Stimulated activated CD4-positive, alpha-beta T cell treated with anti-CD3 and anti-CD28 coated beads, Interleukin-1b, Interleukin-23, amount 100 ng/mL, for 48 hours (primary cell): ENCODE measurements at places on chromosomes 5 and 9.

- no peak for DNase-seq
Measured at GRCh38 chr9:131788851-131789250, 49.0 kb upstream of the RAPGEF1 start.

- DNase-seq, result no peak
Measured at GRCh38 chr9:86700629-86701028, 246.7 kb downstream of the GAS1 start.

DNA sequence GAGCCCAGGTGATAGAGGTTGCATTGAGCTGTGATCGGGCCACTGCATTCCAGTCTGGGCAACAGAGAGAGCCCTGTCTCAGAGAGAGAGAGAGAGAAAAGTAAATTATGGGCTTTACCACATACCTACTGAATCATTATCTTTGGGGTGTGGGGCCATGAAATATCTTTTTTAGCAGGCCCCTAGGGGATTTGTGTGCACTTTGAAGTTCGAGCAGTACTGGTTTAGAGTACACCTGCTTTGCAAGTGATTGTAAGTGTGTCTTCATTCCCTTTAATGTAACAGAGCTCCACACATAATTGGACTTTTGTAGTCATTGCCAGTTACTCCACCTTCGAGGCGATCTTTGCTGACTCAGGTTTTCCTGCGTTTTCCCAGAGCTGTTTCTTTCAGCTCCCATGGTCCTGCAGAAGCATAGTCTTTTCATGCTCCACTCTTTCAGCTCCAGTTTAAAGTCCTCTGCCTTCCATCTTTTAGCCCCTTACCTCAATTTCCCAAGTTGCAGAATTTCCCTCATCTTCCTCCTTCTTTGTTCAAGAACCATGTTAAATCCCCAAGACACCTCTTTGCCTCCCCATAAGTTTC is 24.0 kb upstream of the FRMPD1 start:
- DNase-seq, result no peak

DNA sequence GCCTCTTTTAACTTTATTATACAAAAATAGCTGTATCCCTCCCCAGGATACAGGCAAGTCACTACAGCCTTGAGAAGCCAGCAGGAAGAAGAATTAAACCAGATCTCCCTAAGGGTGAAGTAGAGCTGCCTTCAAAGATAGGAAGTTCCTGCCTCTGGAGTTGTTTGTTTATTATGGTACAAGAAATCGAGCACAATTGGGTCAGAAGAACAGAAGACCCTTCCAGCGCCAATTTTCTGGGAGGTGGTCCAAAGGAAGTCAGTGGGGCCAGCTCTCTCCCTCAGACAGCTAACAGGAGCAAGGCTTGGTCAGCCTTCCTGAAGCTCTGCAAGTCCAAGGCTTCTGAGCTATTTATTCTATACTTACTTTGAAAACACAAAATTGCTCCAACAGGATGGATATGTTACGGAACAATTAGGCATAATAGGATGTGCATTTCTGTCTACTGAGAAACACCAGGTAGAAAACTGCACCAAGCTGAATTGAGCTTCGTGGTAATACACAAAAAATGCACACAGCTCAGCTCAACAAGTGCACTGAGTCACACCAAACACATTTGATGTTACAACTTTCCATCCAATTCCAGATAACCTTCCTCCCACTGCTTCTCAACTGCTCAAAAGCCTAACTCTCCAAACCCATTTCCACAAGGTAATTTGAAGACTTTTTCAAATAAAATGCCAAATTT is 16.0 kb downstream of the SERINC5 start:
- DNase-seq, result no peak

DNA sequence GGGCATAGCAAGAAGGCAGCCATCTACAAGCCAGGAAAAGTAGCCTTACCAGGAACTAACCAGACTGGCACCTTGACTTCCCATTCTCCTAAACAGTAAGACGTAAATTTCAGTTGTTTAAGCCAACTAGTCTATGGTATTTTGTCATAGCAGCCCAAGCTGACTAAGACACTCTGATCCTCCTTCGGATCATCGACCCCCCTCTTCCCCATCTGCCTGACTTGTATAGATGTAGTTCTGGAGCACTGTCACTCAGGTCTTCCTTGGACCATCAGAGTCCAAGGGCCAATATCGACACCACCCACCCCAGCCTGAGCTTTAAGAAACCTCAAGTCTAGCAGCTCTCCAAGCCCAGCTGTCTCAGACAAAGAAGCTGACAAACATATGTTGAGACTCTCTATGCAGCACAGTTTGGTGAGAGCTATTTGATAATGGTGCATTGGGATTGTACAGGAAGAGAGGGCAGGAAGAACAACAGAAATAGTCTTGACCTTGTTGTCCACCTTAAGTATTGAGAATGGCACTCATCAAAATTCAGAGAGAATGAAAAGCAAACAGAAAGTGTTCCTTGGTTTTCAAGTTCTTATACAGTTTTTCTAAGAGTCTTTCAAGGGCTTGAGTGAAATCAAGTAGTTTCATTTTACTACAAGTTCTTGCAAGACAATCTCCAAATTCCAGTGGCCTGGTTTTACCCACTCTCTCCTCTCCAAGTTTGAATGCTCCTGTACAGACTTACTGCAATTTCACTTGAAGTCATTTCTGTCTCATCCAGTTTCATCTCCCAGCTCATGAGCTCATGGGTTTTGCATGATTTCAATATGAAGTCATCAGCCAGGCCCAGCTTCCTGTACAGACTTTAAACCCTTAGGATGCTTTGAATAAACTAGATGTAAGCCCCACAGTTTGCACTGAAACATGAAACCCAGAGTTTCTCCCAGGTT is 122.3 kb upstream of the RAI14 start:
- DNase-seq, result peak; percentile 33

- no peak for DNase-seq
Measured at GRCh38 chr9:136694163-136694871, 7.1 kb upstream of the AGPAT2 start.

GRCh38 chr5:29960323-29960722 is 1233.2 kb upstream of the CDH6 start:
- DNase-seq, result no peak

- no peak for DNase-seq
Measured at GRCh38 chr9:88685966-88686365, 151.0 kb downstream of the NXNL2 start.

- DNase-seq, result no peak
Measured at GRCh38 chr9:136050701-136051452, 44.2 kb downstream of the NACC2 start.

GRCh38 chr9:117008876-117009275 is 321.8 kb downstream of the TRIM32 start:
- no peak for DNase-seq

- no peak for DNase-seq
Measured at GRCh38 chr5:53023969-53024368, 34.8 kb downstream of the ITGA2 start.

DNA sequence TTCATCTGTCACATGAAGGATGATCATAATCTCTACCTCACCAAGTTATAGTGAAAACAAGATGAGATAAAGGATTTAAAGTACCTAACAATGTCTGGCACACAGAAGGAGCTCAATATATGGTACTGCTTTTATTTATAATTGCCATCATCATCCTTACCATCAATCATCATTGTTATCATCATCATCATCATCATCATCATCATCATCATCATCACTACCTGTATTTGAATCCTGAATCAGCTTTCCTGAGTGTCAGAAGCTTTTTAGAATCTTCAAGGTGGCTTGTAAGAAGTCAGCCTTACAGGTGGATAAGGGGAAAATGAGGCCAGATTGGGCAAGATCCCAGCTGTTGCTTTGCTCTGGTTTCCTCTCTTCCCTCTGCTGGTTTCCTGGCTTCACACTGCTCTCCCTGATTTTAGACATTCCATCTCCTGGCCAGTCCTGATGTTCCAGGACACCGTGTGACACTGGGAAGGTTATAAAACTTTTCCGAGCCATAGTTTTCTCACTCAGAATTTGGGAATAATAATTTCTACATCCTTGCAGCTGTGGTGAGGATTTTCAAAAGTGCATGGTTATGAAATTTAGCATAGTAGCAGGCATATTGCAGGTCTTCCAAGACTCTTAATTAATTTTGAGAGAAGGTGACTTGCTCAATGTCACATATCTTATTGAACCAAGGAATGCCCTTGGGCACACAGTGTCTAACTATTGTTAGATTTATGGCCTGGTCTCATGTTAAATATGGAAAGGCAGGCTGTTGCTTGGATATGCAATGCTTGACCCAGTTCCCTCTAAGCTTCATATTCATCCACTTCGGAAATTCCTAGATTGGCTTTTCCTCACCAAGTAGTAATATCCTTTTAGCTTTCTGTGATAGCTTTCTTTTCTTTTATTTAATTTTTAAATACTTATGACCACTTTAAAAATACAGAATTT is 160.7 kb downstream of the TMEM38B start:
- no peak for DNase-seq

- DNase-seq, result no peak
Measured at GRCh38 chr5:4661836-4662235, 478.3 kb upstream of the ADAMTS16 start.
